ENCODE measurements at places on chromosomes 2 and 18.
A peak's percentile ranks its signal among the peaks of the same experiment; 100 is the strongest.

- DNase-seq, result no peak
Observed at GRCh38 chr2:152565884-152566727, 151.2 kb downstream of the PRPF40A start.

GRCh38 chr2:239343946-239344856, 56.6 kb downstream of the HDAC4 start:
- no peak for DNase-seq

DNA sequence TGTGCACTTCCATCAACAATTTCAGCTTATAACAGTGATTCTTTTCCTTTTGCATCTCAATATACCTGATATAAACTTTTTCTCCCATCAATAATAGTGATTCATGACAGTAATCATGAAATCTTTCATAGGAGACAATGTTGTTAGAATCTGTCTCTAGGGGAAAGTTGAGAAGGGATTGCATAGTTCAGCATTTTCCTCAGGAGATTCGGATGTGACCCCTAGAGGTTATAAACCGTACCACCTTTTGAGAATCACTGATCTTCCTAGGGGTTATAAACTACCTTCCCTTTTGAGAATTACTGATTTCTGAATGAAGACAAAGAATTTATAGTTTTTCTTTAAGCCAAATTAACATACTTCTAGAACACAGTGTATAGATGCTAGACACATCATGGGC, 53.0 kb upstream of the GALNT3 start:
- DNase-seq, result no peak

DNA sequence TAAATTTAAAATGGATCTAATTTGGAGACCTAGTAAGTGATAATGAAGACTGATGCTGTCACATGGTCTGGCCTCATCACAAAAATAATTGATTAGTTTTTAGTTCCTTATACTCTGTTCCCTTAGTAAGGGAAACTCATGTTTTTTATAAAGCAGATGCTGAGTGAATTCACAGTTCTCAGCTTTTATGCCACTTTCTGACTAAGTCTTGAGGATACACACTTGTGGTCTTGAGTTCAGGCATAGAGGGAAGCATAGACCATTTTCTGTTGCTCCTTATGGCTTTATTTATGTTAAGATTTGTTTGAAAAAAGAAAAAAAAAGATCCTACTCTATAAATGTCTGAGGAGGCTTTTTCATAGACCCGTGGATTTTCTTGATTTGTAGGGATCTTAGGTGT, 91.1 kb downstream of the MAP4K4 start:
- DNase-seq, result no peak

DNA sequence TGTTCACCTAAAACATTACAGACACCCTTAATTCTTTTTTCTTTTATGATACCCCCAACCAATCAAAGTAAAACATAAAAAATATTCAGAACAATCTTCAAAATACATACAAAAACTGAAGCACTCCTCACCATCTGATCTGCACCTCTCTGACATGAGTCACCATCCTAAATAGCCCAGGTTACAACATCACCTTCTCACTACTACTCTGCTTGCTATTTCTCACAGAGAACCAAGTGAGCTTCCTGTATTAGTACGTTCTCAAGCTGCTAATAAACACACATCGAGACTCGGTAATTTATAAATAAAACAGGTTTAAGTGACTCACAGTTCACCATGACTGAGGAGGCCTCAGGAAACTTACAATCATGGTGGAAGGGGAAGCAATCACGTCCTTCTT, 183.5 kb downstream of the CBLN2 start:
- DNase-seq, result no peak

- peak; percentile 73 for DNase-seq
Observed at GRCh38 chr18:44716697-44717163, 36.0 kb downstream of the SETBP1 start.

GRCh38 chr2:28248511-28248910, 144.1 kb upstream of the FOSL2 start:
- no peak for DNase-seq

- no peak for DNase-seq
Observed at GRCh38 chr2:3462493-3463104, 56.7 kb downstream of the ADI1 start.

DNA sequence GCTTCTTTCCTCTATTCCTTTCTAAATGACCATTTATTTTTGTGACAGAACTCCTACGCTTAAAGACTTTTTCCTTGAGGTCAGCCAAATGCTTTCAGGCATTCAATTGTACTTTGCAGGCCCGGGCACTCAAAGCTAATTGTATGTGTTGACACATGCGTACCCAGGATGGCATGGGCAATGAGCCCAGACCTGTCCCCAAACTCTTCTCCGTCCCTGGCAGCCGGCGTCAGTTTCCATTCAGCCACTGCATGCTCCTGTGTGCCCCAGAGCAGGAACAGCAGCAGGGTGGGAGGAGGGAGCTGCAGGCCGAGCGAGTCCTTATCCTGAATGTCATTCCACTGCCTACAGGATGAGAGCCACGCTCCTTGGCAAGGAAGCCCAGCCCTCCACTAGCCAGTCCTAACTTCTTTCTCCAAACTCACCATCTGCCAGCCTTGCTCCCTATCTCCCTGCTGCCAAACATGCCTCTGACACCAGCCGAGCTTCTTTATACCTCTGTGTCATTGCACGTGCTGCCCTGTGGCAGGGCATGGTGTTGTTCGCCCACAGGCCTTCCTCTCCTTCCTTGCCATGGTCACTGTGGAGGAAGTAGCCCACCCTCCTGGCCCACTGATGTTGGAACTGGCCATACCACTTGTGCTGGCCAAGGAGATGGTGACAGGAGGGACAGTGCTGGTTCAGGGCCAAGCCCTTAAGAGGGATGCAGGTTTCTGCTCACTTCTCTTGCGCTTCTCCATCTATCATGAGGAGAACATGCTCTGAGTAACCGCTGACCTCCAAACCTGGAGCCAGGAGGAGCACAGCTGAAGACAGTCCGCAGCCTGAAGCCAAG, 116.9 kb upstream of the FHL2 start:
- peak; percentile 35 for DNase-seq

GRCh38 chr18:3706279-3707097, 256.5 kb downstream of the TGIF1 start:
- no peak for DNase-seq

DNA sequence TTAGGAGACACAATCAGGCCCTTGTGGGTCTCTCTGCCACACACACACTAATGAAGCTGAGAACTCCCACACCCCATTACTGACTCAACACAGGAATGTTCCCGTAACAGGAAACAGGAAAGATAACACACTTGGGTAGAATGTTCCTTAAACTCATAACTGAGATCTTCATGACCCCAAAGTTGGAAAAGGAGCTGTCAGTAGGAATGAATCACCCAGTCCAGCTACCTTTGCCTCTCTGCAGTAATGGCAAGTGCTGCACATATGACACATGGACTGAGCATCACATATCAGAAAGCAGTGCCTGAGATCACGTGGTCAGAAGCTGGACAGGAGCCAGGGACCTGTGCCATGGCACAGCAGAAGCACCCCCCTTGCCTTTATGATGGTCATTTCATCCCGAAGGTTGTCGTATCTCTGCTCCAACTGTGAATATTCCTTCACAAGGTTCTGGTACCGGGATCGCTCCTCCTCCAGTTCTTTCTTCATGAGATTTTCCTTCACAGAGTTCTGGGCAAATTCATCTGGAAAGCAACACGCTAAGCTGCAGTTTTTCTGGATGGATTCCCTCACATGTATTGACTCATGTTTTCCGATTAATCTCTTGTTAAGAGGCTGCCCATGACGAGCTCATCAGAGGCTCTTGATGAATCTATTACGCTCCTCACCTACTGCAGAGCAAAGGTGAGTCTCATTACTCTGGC, 65.4 kb upstream of the ACAA2 start:
- DNase-seq, result peak; percentile 90

GRCh38 chr18:13270279-13270855, 51.8 kb downstream of the LDLRAD4 start:
- no peak for DNase-seq

GRCh38 chr18:75839041-75839440, 411.5 kb upstream of the SMIM21 start:
- no peak for DNase-seq

DNA sequence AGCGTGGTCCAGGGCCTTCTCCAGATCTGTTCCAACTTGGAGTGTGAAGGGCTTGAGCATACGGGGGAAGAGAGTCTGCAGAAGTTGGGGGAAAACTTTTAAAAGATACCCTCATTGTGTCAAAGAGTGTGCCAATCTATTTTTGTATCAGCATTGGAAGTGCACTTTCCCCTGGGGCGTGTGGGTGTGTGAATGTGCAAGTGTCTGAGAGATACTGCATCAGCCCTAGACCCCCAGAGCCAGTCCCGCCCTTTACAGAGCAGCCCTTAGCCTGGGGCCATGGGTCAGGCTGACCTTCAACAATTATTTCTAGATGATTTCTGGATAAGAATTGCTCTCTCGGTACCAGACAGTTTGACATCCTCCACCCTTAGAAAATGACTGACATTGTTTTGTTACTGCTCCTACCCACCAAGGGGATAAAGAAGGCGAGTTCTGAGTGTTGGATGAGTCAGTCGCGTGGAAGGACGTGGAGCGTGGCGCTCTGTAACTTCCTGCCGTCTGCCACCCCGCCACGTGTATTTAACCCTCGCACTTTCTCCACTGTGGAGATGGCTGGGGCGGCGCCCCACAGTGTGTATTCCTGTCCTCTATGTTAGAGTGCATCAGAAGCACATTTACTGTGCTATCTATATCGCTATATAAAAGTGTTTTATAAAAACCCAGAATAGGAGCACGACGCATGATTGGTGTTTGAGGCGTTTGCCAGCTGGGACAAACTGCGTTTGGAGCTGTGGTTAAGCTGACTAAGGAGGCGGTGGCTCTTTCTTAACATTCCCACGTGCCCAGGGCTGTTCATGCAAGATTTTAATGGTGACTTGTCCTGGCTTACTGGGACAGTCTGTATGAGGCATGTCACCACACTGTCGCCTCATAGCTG, 122.6 kb downstream of the CABLES1 start:
- DNase-seq, result peak; percentile 35

DNA sequence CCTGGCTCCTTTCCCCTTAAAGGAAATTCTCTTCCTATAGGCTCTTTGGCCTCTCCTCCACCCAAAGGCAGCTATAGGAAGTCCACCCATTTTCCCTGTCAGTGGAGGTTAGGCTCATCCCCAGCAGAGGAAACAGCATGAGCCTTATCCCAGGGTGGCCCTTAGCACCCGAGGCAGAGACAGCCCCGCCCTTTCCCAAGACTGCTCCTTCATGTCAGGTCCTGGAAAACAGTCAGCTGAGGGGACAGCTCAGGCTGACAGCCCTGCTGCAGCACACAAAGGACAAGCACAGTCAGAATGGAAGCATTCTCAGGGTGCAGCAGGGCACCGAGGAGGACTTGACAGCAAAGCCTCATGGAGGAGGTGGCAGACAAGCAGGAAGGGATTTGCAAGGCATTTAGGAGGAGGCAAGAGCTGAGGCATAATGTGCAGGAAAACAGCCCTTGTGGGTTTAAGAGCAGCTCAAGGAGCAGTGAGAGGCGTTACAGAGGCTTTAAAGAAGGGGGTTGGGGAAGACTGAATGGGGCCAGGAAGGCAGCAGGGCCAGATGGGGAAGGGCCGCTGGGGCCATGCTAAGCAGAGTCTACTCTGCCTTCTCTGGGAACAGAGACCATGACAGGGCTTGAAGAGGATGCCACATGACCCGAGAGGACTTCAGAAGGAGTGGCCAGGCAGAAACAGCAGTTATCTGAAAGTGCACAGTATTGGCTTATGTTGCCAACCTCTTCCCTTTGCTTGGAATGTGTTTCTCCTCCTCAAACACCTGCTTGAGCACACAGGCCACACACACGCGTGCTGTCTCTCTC, 216.6 kb downstream of the SH3BP4 start:
- no peak for DNase-seq

DNA sequence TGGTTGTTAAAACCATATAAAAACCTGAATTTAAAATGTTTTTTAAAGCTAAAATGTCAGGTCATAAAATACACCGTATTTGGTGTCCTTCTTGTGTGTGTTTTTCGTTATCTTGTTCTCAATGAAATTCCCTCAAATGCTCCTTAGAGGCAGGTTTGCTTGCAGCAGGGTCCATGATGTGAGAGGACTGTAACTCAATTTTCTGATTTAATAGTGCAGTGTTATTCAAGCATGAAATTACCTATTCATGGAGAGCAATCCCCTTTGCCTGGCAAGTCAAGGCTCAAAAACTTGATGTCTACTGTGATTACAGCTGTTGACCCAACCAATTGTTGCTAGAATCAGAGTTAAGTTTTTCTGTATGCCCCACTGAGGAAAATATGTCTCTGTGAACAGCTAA, 318.2 kb downstream of the GALNT13 start:
- DNase-seq, result no peak

DNA sequence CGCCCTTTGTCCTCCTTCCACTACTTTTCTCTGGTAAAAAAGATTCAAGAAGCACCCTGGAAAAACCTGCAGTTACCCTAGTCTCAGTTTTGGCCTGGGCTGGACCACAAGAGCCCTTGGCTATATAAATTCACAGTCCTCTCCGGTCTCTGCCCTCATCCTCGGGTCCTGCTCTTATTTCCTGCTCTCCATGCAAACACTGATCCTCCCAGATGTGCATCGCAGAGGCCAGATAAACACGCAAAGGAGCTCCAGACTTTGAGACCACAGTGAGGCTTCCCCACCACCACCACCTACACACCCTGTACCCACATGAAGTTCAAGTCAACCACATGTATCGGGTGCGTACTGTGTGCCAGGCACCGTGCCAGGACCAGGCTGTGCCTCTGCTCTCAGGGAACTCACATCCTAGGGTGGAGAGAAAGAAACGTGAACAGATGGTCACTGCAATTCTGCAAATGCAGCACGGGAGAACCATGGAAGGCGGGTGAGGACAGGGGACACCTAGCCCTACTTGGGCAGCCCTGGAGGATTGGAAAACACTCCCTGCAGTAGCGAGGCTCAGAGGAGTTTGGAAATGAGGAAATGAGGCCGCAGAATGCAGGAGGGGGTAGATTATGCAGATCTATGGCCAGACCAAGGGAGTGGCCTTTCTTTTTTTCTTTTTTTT, 7.4 kb downstream of the CTDSP1 start:
- peak; percentile 48 for DNase-seq

DNA sequence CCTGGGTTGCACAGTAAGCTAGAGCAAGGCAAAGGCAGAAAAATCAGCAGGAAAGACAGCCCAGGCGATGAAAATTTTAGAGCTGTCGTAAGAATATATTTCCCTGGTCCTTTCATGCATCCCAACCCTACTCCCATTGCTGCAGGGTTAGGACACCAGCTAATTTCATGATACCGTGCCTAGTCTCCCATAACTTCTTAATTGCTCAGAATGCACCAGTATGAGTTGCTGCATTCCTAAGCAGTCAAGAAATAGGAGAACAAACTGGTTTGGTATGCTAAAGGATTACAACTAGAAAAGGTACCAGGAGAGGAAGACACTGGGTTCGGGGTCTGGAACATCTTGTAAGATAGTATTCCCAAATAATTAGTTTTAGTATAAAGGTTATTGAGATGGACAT, 269.4 kb upstream of the NRXN1 start:
- no peak for DNase-seq

GRCh38 chr2:221176667-221177066, 395.4 kb downstream of the EPHA4 start:
- DNase-seq, result no peak

DNA sequence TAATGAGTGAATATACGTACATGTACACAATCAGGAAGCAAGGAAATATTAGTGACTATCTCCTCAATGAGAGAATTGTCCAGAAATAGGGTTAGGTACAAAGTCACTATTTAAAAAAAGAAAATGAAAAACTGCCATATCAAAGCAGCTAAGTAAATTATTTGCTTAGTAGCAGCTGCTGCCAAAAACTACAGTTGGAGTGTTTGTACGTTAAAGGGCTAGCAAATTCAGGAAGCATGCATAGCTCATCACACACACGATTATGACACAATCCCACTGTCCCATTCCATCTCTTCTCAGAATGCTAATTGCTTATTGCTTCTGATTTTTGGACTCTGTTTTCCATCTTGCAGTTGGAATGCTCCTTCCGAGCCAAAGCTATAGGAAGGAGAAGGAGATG, 2012.5 kb upstream of the LRRTM1 start:
- no peak for DNase-seq
